GM20000 (cell line): ENCODE measurements at places on chromosomes 11 and 22.

- no peak for DNase-seq
Measured at GRCh38 chr11:124676386-124676785, 2.7 kb downstream of the SPA17 start.

- no peak for DNase-seq
Measured at GRCh38 chr11:23976841-23977271, 520.0 kb upstream of the LUZP2 start.

- no peak for DNase-seq
Measured at GRCh38 chr11:119720311-119720913, 8.6 kb downstream of the NECTIN1 start.

GRCh38 chr11:1863352-1864216, 10.7 kb downstream of the LSP1 start:
- no peak for DNase-seq

DNA sequence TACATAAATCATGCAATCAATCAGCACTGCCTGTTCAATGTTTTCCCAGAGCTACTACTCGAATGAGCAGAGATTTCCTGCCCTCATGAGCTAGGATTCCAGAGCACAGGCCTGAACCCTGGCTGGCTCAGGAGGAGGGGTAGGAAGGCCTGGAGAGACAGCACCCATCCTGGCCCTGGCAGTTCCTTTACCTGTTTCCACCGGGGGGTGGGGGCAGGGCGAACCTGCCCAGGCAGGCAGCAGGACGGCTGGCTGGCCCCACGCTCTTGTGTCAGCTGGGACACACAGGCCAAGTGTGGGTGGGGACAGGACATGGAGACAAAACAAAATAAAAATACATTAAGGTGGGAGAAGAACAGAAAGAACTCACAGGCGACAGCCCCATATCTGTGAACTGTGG, 109.8 kb upstream of the BID start:
- DNase-seq, result no peak

DNA sequence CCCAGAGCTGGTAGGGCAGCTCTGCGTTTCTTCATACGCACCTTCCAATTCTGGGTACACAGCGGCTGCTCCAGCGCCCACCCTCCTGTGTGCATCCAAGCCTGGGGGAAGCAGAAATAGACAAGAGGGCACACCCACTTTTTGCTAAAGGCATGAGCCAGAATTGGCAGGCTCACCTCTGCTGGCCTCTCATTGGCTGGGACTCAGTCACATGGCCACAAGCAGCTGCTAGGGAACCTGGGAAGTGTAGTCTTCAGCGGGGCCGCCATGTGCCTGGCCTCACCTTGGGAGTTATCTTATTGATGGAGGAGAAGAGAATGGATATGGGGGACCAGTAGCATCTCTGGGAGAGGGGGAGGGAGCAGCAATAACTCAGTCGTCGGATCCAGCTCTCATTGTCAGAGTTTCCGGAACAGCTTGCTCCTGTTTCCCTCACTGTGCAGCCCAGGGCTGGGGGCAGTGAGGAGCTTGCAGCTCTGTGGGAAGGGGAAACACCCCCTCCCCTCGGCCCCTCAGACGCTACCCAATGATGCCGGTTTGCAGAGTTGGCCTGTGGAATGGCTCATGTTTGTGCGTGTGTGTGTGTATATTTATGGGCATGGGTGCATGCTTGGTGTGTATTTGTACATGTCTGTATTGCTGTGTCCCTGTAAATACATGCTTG, 11.8 kb upstream of the MIEF1 start:
- DNase-seq, result peak; percentile 93

- no peak for DNase-seq
Measured at GRCh38 chr11:117176186-117176585, 2.4 kb upstream of the SIDT2 start.

GRCh38 chr22:36868546-36869181, 7.9 kb downstream of the NCF4 start:
- DNase-seq, result no peak
